HCT116 (cell line): ENCODE measurements at places on chromosomes 16 and 17.

- no peak for DNase-seq
Observed at GRCh38 chr17:46896991-46897390, 26.0 kb upstream of the GOSR2 start.

GRCh38 chr16:65178151-65178550 is 56.3 kb upstream of the CDH11 start:
- no peak for DNase-seq

DNA sequence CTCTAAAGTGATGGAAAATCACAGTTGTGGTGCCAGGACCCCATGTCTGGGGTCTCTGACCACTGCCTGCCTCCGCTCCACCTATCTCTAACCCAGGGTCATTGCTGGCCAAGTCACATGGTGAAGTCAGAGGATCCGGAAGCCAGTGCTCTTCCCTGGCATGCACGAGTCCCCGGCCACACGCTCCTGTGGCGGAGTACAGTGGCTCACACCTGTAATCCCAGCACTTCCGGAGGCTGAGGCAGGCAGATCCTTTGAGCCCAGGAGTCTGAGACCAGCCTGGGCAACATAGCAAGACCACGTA is 21.5 kb upstream of the RBFOX3 start:
- DNase-seq: no peak

GRCh38 chr16:89202422-89203215 is 2.3 kb upstream of the SLC22A31 start:
- no peak for DNase-seq

GRCh38 chr16:27756206-27756970 is 206.4 kb downstream of the KATNIP start:
- DNase-seq: no peak

DNA sequence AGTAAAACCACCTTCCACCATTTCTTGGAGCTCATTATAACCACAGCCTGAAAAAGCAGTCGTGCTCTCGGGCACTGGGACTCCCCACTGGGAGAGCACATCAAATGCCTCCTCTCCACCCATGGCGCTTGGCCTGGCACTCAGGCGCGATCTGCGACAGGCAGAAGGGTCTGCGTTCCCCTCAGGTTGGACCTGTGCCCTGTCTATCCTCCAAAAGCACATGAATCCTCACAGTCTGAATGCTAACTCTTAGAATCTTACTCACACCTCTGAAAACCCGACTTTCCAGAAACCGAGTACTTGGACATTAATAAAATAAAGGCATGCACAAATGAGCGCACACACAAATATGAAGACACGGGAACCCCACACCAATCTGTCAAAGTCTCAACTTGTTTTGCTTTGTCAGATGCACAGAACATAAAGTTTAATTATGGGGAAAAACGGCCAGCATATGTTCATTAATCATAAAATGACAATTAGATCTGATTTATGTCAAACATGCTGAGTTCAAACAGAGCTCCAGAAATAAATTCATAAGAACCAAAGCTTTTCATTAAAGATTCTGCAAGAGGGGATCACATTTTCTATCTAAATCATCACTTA is 20.5 kb upstream of the FAAP100 start:
- no peak for DNase-seq

- DNase-seq: no peak
Observed at GRCh38 chr17:16948587-16949376, 23.1 kb downstream of the TNFRSF13B start.

- no peak for DNase-seq
Observed at GRCh38 chr16:11636172-11636721, 32.0 kb upstream of the SNN start.
